Activated CD4-positive, alpha-beta T cell treated with anti-CD3 and anti-CD28 coated beads, Interleukin-10, Interleukin-2, amounts not matched to agents 100 ng/mL and 50 ng/mL, durations not matched to agents 16 hours and 8 hours (primary cell): ENCODE measurements at places on chromosomes 1 and 21.

GRCh38 chr1:6357243-6357936, 36.2 kb downstream of the ACOT7 start:
- no peak for DNase-seq

DNA sequence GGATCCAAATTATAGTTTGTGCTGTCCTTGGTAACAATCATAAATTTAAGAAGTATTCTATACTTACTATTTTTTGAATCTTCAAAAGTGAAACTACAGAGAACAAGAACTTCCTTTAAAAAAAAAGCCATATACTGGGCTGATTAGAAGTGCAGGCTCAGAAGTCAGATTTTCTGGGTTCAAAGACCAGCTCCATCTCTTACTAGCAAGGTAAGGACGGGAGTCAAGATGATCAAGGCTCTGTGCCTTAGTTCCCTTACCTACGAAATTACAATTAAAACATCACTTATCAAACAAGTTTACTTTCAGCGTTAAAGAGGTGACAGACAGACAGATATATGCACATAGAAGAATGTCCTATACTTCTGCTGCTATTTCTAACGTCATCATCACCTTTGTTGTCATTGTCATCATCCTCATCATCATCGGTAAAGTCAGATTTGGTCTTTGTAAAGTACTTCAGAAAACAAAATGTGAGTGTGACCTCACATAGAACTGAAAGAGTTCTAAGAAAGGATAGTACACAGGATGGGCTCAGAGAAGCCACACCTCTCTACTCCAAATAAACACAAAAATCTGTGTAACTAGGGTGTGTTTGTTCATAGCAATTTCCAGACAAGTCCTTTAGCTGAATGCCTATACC, 178.7 kb downstream of the VAV3 start:
- no peak for DNase-seq

- no peak for DNase-seq
These were observed 36.4 kb downstream of the WNT9A start for GRCh38 chr1:227911376-227911775.

- no peak for DNase-seq
These were observed 7.6 kb upstream of the LBR start for GRCh38 chr1:225435487-225435886.

- no peak for DNase-seq
These were observed 93.8 kb downstream of the C21orf91 start for GRCh38 chr21:17725339-17725738.

DNA sequence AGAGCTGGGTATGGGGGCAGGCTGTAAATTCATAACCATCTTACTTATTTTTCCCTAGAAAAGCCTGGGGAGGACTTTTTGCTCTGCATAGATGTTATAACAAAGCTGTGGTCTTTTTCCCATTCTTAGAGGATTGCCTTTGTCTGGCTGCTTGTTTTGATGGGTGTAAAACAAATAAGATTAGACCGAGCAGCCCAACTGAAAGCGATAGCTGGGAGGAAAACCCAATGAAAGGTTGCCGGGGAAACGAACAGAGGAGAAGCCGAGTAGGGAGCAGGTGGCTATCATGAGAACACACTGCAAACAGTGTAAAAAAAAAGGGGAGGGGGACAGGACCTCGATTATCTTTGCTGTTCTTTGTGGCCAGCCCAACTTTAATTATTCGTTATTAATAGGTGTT, 1.9 kb downstream of the ELAVL4 start:
- no peak for DNase-seq

DNA sequence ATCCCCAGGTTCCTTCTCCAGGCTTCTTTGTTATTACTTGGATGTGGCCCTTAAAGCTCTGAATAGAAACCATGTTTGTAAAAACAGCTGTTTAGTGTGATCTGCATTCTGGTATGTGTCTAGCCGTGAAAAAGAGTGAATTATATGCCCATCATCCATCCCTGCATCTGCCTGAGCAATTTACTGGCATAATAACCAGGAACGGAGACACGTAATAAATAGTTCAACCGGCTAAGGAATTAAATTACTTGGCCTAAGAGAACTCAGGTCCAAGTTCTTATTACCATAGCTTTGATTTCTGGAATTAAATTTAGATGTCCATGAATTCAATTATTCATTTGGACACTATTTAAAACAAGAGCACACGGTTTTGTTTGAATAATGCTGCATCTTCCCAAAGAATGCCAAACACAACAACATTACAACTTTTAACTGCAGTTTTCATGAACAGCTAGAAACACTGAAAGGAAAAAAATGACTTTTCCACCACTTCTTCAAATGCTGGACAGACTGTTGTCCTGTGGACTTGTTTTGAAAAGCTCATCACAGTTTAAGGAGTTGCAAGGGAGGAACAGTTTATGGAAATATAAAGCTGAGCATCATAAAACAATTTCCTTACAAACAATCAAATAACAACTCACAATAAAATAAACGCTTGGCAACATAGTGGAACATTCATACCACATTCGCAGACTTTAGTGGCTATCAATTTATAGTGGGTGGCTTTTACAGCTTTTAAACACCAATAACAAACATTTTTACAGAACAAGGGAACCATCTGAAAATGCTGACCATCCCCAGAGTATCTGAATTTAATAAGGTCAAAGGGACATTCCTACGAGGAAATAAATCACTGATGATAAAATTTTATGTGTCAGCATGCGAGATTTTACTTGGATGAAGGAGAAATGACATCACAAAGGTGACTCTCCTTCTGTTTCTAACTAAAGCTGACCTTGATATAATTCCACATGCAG, 144.7 kb downstream of the APP start:
- no peak for DNase-seq

GRCh38 chr1:160789702-160790611, 6.0 kb upstream of the LY9 start:
- no peak for DNase-seq

DNA sequence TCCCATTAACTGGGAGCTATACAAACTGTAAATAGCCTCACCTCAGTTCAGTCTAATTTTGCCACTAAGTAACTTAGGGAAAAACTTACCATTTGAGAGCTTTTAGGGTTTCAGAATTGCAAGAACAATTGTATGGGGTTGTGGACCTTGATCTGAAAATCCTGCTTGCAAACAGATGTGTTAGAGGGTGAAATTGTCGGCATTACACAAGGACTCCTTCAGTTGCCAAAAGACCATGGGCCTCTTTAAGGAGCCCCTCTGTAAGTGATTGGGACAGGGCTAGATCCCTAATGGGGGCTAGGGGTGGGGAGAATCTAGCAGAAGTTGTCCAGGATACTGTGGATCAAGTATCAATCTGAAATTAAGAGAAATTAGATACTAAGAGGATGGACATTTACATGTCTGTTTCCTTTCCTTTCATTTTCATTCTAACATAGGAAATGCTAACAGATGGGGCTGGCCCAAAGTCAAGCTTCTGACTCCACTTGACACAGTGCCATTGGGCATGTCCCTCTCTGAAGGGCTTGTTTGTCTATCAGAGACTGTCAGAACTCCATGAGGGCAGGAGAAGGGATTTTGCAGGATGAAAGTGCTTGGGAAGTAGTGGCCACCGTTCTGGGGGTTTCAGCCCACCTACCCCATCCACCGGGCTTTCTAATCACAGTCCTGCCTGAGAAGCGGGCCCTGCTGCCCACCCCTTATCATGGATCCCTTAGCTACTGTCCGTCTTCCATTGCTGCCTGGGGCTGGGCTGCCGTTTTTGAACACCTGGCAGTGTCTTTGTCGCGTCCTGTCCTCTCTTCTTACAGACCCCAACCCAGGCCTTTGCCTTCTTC, 54.7 kb downstream of the STUM start:
- DNase-seq, result no peak
